ENCODE measurements at places on chromosomes 4 and X.

GRCh38 chr4:17275836-17276235 is 236.1 kb downstream of the QDPR start:
- no peak for DNase-seq

- DNase-seq = no peak
Measured at GRCh38 chrX:118261151-118261550, 84.8 kb upstream of the WDR44 start.

GRCh38 chr4:165461159-165461821 is 82.5 kb downstream of the CPE start:
- DNase-seq = no peak

GRCh38 chr4:140186651-140187315 is 32.8 kb upstream of the MAML3 start:
- no peak for DNase-seq

GRCh38 chr4:105361053-105361452 is 112.8 kb downstream of the PPA2 start:
- no peak for DNase-seq

- no peak for DNase-seq
Measured at GRCh38 chrX:24023972-24024669, 2.9 kb downstream of the KLHL15 start.

Measured in naive thymus-derived CD4-positive, alpha-beta T cell (primary cell).